MM.1S (cell line): ENCODE measurements at places on chromosomes 7 and 10.

DNA sequence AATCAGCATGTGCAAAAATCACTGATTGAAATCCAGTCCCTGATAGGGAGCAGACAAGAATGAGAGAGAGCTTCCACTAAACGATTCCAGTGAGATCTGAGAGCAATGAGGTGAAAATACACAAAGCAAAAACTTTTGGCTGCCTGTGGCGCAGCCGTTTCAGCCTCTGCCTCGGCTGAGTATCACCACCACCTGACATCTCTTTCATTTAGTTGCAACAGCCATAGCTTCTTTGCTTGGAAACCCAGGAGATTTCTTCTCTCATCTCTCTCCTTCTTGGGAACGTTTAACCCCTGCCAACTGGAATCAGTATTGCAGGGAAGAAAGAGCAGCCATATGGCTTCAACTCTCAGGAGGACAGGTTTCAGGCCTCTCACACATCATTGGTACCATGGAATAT, 237.3 kb upstream of the AGK start:
- no peak for DNase-seq

DNA sequence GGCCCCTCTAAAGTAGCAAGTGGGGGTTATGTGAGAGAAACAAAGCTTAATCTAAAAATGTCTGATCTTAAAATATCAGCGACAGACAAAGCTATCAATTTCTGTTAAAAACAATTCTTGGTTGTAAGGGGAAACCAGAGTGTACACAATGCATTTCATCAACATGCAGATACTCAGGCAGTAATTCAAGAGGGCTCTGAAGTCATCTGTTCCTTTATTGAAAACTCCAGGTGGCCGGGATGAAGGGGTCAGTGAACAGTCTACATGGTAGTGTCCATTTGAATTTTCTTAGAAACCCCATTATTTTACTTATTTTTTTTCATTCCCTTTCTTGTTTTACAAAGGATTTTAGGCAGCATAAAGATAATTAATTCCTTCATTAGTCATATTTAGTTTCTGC, 36.7 kb upstream of the BTBD16 start:
- DNase-seq: no peak

DNA sequence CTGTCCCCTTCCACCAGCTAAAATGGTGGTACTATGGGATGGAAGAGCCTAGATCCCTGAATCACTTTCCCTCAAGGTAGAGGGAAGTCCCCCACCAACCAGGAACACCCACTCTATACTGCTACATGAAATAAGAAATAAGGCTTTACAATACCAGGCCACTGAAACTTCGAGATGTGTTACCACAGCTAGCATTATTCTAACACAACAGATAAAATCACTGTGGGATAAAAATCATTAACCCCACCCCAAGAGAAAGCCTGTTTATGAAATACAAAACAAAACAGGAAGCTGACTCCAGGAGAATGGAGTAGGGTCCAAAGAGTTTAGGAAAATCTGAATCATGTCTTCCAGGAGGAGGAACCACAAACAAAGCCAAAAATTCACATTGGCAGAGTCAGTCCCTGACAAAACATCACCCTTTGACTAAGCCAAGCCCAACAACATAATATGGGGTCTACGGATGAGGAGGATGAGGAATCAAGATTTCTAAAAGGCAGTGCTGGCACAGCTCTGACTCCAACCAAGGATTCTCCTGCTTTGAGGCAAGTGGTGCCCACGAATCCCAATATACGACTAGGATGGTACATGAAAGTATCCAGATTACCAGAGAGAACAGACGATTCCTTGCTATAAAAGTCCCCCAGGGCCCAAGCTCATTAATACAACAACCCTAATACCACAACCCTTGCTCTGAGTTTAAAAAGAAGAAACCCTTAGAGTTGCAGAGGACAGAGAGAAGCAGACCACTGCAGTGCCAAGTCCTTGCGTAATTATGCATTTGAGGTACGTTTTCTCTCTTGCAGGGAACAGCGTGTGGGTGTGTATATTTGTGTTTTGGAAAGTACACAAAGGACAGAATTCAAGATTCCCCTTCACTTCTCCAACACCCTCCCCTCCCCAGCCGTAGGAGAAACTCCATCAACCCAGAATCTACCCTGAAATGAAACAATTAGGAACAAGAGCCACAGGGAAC, 23.7 kb downstream of the XPNPEP1 start:
- no peak for DNase-seq

DNA sequence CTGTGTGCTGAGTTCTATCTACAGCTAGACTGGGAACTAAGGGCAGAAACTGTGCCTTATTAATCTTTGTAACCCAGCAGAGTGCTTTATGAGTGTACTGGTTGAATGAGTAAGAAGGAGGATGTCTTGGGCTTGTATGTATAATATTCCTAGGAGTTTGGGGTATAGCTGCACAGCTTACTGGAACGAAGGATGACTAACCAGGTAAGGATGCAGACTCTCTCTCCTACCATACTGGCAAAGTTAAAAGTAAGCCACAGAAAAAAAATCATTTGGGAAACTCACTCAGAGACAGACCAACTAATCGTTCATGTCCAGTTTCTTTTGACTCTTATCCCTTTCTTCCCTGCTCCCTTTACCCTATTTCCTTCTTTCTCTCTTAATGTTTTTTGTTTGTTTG, 1.4 kb upstream of the DHTKD1 start:
- no peak for DNase-seq

DNA sequence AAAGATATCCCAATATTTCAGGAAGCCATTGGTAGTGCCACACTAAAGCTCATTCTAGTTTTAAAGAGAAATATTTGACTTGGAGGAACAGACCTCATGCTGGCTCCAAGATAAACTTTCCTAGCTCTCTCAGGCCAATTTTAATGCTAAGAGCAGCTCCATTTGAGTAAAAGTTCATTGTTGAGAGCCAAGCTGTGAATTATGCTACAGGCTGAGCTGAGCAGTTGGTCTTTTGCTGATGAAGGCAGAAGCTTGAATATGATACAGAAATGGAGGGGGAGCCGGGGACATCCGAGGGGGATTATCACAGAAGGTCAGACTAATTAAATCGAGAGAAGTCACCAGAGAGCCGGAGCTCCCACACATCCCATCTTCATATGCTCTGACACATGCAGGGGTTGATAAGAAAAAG, 175.7 kb upstream of the AUTS2 start:
- no peak for DNase-seq

- DNase-seq: no peak
Measured at GRCh38 chr7:80905334-80905733, 13.5 kb downstream of the SEMA3C start.

DNA sequence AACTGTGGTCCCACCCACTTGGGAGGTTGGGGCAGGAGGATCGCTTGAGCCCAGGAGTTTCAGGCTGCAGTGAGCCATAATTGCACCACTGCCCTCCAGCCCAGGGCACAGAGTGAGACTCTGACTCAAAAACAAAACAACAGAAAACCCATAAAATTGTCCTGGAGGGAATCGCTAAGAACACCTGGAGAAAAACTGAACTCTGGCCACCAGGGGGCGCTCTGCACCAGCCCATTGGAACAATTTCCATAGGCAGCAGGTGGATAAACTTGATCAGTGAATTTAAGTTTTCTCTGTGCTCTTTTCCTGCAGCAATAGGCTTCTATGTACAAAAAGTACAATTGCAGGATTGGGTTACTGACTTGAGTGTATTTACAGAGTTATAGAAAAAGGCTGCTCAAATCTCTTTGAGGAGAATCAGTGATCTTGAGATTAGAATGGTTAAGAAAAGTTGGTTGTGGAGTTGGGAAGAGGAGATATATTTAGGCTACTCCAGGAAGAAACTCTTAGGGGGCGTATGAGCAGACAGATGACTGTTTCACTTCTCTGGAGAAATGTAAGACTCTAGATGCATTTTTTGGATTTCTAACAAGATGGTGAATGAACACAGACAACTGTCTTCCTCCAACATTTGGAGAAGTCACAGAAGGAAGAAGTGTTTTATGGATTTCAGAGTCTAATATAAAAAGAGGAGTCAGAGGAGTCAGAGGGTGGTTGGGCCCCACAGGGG, 274.9 kb upstream of the GALNT17 start:
- peak; percentile 43 for DNase-seq

DNA sequence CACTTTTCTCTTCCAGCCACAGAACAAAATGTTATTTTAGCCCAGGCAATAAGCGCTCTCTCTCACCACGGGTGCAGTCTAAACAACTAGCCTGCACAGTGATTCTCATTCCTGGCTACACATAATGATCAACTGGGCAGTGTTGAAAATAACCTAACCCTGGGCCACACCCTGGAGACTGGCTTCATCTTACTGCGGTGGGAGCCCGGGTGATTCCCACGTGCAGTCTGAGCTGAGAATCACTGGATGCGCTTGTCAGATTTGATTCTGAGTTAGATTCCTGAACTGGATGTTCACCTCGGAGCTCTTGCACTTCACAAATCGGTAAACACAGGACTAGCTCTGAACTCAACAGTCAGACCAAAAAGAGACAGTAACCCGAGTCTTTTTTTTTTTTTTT, 14.9 kb downstream of the ZC3HAV1 start:
- DNase-seq: no peak

GRCh38 chr10:11608159-11609013, 3.1 kb downstream of the USP6NL start:
- DNase-seq: no peak

DNA sequence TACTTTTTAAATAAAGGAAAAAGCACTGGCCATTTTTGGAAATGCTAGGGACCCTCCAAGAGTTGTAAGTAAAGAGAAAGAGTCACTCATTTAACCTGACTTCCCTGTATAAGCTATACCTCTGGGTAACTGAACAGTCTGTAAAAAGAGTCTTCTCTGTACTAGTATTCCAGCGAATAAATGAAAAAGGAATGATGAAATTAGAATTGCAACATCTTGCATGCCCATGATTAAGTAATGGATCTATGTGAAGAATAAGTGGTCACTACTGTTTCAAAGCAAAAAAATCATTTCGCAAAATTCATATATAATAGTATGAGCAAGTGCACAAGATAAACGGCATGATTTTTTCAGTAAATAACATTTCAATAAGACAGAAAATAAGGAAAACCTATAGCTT, 116.8 kb downstream of the ZFAND4 start:
- no peak for DNase-seq

GRCh38 chr7:92765725-92766124, 70.6 kb downstream of the CDK6 start:
- no peak for DNase-seq

GRCh38 chr10:116111483-116112095, 161.4 kb downstream of the GFRA1 start:
- DNase-seq: no peak

GRCh38 chr7:95028683-95029082, 121.3 kb downstream of the PPP1R9A start:
- peak; percentile 44 for DNase-seq

GRCh38 chr10:43338117-43338516, 33.3 kb upstream of the FXYD4 start:
- no peak for DNase-seq

DNA sequence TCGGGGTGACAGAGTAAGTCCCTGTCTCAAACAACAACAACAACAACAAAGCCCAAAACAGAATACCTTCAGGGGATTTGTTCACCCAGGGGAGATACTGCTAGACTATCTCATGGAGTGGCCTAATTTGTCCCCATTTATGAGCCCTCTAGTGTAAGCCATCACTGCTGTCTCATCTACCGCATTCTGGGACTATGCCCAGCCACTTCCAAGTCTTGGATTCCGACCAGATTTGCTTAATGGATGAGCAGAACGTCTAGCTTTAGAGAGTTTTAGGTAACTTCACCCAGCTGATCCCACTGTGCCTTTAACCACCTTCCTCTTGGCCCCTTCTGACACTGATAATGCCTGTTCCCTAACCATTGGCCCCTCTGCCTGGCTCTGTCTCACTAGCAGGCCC, 47.1 kb downstream of the PAPSS2 start:
- no peak for DNase-seq

GRCh38 chr7:74343281-74344131, 54.3 kb downstream of the CLIP2 start:
- no peak for DNase-seq

GRCh38 chr7:134602881-134603451, 43.7 kb upstream of the BPGM start:
- DNase-seq: no peak

GRCh38 chr10:77318739-77319138, 318.9 kb downstream of the KCNMA1 start:
- no peak for DNase-seq

DNA sequence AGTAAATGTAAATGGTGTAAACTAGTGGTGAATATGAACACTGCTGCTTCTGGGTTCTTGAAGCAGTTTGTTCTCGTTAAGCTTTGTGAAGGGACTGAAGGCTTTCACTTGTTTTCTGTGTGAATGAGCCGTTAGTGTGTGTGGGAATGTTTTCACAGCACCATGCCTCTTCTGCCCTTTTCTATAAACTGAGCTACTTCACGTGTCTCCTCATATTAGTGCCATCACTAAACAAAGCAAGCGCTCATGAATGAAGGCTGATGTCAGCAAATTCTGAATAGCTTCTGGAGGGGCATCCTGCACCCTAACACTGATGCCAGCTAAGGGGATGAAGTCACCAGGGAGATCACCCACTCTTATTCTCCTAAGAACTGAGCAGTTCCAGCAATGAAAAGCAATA, 205.6 kb upstream of the ETV1 start:
- no peak for DNase-seq

GRCh38 chr10:35413985-35414861, 77.9 kb downstream of the CCNY start:
- DNase-seq: no peak

GRCh38 chr10:7610651-7611389, 55.9 kb downstream of the ITIH5 start:
- DNase-seq: no peak

GRCh38 chr10:5500162-5500670, 846 bp upstream of the CALML5 start:
- no peak for DNase-seq

DNA sequence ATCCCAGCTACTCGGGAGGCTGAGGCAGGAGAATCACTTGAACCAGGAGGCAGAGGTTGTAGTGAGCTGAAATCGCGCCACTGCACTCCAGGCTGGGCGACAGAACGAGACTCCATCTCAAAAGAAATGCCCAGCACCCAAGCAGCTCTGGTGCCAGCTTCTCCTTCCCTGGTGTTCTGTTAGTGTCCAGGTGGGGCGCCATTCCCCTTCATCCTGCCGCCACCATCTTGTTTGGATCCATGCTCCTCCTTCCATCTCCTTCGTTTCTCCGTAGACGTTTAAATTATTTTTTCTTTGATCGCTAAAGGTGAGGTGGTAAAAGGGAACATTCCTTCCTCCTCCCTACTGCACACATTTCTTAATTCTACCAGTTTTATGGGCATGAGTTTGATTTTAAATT, 30.3 kb downstream of the PROSER2 start:
- DNase-seq: no peak

GRCh38 chr7:13148548-13148947, 461.1 kb downstream of the ARL4A start:
- DNase-seq: no peak

DNA sequence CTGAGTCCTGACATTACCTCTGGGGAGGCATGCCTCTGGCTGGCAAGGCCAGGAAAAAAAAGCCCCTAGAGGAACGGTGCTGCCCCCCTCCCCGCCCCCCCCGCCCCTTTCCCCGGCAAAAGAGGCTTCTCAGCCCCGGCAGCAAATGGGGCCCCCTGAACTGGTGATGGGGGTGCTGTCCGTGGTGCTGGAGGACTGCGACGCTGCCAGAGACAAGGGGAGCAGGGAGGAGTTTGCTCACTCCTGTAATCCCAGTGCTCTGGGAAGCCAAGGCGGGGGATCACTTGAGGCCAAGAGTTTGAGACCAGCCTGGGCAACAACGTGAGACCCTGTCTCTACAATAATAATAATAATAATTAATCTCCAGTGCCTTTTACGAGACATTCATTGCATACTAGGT, 23.7 kb downstream of the SRRM3 start:
- peak; percentile 27 for DNase-seq
